ENCODE measurements at places on chromosomes 16 and 17.

DNA sequence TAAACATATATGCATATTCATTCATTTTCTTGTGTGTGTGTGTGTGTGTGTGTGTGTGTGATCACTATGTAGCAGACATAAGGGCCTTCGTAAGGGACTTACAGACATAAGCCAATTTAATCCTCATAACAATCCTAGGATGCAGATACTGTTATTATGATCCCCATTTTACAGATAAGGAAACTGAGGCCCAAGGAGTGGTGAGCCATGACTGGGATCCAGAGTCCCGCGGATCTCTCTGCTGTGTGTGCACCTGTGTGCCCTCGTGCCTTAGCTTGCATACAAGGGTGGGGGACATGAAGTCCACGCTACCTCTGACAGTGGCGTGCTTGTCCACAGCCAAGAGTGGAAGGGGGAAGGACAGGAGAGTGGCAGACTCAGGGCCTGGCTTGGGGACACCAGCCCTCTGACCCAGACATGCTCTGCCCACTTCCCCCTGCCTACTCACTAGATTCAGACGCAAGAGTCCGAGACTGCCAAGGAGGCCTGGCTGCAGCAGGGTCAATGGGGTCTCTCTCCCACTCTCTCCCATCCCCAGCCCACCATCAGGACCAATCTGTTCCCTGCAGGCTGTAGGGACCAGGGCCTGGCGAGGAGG, 9.8 kb upstream of the SMTNL2 start:
- DNase-seq: no peak

DNA sequence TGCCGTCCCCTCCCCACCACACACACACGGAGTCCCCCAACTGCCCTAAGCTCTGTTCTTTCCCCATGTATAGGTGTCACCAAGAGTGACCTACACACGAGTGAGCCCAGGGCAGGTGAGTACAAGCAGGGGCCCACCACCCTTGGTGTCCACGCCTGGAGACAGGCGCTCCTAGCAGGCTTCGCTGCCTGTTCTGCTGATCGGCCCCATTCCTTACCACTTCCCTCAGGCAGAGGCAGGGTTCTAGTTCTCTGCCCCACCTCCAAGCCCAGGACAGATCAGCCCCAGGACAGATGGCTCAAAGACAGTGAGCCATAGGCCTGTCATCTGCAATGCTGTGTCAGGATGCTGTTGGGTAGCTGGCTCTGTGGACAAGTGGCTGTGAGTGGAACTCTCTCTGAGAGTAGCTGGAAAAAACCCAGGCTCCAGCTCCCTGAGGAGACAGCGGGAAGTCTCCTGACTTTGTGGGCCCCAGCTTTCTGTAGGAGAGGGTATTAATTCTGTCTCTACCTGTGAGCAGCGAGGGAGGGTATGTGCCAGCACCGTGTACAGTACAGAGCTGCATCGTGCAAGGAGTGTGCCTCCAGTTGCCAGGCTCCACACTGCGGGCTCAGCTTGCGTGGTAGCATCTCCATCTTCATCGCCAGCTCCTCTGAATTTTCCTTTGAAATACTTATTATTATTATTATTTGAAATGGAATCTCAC, 897 bp downstream of the TP53I13 start:
- no peak for DNase-seq

GRCh38 chr17:36879624-36880131, 57.6 kb upstream of the LHX1 start:
- no peak for DNase-seq

GRCh38 chr17:48646183-48647102, 20.3 kb upstream of the HOXB9 start:
- DNase-seq: no peak

DNA sequence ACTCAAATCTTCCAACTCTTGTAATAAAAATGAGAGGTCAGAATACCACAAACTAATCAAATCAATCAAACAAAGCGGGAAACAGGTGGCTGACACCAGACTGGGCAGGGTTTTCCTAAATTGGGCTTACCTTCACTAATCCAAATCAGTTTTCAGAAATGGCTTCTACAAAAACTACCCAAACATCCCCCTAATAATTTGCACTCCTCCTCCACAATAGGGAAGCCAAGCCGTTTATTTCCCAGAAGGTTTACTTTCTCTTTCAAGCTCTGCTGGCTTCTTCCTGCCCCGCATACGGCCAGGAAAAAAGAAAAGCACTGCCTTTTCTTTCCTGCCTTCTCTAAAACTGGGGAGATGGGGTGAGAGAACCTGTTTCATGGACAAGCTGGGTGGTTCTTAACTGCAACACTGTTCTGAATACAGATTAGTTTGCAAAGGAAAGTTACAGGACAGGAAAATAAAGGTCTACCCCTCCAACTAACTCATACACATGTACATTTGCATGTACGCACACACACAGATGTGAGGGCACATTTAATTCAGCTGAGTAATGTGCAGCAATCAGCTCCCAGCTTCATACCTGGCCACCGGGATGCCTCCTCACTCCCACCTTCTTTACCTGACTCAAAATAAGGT, 9.2 kb downstream of the STAT3 start:
- DNase-seq: no peak

DNA sequence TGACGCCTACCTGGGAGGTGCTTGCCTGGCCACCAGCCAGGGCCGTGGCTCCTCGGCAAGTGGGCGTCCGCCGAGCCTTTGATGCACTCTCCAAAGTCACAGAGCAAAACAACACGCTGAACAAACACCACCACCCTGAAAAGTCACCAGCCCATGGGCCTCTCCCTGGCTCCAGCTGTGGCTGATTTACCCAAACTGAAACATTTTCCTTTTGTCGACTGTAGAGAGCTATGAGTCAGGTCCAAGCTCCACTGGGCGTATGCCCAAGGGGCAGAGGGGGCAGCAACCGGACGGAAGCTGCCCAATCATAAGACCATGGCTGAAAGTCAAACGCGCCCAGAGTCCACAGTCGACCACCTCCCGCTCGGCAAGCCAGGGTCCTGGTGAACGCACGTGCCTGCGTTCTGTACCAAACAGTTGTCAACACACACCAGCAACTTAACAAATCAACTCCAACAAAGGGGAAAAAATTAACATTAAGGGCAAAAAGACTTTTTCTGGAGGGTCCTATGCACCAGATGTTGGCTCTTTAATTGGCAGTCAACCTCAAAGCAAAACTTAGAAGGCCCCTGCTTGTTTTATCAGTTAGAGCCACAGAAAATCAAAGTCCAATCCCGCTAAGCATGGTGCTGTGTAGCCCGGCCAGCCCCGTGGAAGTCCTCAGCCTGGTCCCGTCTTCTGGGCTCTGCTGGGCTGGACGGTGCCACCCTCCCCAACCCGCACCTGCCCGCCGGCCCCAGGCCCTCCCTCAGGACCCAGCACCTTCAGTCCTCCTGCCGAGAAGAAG, 47.3 kb downstream of the TBC1D16 start:
- DNase-seq: no peak

- DNase-seq: no peak
These were observed 598 bp downstream of the NIP7 start for GRCh38 chr16:69340095-69340644.

DNA sequence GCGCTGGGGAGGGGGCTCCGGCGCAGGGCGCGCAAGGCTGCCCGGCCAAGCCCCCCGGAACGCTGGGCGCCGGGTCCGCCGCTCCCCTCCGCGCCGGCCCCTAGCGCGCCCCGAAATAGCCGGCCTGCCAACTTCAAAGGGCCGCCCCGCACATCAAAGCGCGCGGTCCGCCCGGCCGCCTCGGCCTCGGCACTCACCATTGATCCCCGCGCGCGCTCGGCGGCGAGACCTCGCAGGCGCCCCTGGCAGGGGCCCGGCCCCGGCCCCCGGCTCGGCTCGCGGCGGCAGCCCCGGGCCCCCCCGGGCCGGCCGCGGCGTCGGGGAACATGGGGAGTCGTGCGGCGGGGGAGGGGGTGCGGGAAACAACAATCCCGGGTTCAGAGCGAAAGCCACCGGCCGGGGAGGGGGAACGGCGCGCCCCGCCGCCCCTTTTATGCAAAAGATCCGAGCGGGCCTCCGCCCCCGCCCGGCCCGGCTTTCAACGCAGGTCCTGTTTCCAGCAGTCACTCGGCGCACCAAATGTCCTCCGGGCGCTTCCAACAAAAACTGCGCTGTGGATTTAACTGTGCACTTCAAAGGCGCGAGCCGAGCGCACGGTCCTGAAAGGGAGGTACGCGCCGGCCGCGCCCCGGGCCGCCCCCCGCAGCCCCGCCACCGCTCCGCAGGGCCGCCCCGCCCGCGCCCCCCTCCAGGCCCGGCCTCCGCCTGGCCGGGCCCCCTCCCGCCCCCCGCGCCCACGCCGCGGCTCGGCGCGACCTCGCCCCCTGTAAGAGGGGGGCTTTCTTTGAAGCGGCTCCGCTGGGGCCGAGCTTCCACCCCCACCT, 608 bp downstream of the AXIN2 start:
- DNase-seq: peak; percentile 69

- no peak for DNase-seq
These were observed 31.5 kb downstream of the ABCC12 start for GRCh38 chr16:48124266-48124665.

DNA sequence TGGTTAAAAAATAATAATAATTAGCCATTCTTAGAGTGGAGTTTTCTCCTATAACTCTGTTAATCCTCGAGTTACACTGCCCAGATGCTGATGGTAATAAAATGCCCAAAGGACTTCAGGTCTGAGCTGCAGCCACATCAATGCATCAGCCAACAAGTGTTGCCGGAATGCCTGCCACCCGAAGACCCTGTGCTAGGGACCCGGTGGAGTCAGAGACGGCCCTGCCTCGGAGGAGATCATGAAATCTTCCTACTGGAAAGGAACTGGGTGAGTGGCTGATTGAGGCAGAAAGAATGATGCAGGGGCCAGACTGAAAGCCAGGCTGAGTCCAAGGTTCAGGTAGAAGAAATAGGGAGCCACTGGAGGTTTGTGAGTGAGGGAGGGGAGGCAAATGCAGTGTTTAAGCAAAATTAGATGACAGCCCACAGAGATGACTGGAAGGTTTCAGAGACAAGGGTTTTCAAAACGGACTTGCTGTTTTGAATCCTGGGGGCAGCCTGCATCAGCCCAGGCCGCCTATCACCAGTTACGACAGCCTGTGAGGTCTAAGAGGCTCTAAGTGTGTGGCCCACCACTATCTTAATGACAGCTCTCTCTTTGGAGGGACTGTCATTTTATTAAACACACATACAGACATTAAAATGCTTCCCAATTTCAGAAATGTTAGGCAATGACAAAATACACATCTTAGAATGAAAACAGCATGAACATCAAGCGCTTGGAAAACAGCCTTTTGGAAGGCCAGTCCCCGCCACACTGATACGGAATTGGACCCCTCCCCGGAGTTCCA, 100.0 kb downstream of the ZNF423 start:
- DNase-seq: no peak

DNA sequence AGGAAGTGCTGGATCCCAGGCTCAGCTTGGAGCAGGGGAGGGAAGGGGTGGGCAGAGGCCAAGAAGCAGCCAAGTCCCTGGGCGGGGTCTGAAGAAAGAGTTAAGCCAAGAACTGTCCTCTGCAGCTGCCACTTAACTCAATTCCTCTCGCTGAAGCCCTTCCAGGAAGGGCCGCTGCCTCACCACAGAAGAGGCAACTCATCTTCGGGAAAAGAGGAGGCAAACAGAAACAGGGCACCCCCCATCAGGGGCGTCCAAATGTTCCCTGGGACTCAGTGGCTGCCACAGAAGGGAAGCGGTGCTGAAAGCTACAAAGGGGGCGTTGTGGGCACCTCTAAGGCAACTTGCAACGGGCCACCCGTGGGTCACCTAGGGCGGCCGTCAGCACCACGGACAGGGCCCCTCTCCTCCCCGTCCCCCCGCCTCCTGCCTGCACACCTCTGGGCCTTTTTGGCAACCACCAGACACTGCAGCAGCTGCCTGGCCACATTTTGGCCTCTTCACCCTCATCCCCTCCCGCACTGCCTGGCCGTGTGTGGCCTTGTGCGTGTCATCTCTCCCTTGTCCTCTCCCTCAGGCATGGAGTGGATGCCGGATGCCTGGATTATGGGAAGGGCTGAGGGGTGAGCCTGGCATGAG, 2.5 kb downstream of the TLCD3B start:
- DNase-seq: no peak

GRCh38 chr17:45380046-45380765, 52.5 kb downstream of the ARHGAP27 start:
- DNase-seq: no peak

GRCh38 chr16:56780646-56781045, 50.7 kb downstream of the NUP93 start:
- DNase-seq: no peak

- no peak for DNase-seq
These were observed 17.0 kb downstream of the GJD3 start for GRCh38 chr17:40347319-40348135.
